Activated CD4-positive, alpha-beta T cell treated with anti-CD3 and anti-CD28 coated beads, Interleukin-2, amount 50 U/mL, for 48 hours (primary cell): ENCODE measurements at places on chromosomes 13 and 19.

- DNase-seq, result no peak
Observed at GRCh38 chr19:50535672-50536187, 22.0 kb upstream of the ASPDH start.

- no peak for DNase-seq
Observed at GRCh38 chr19:989381-990081, 5.4 kb downstream of the WDR18 start.

DNA sequence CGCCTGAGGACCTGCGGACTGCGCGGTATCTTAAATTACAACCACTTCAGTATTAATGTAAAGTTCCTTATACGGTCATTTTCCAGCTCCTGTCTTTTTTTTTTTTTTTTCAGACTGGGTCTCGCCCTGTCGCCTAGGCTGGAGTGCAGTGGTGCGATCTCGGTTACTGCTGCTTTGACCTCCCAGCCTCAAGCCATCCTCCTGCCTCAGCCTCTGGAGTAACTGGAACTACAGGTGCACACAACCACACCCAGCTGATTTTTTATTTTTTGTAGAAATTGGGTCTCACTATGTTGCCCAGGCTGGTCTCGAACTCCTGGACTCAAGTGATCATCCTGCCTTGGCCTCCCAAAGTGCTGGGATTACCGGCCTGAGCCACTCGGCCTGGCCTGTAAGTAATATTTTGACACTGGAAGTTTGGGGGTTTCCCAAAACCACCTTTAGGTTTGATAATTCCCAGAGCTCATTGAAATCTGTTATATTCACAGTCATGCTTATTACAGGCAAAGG is 406 bp upstream of the EID2B start:
- DNase-seq, result no peak

GRCh38 chr13:77767413-77767812 is 69.9 kb downstream of the SLAIN1 start:
- no peak for DNase-seq

GRCh38 chr19:33740811-33741396 is 55.8 kb upstream of the KCTD15 start:
- peak; percentile 24 for DNase-seq

DNA sequence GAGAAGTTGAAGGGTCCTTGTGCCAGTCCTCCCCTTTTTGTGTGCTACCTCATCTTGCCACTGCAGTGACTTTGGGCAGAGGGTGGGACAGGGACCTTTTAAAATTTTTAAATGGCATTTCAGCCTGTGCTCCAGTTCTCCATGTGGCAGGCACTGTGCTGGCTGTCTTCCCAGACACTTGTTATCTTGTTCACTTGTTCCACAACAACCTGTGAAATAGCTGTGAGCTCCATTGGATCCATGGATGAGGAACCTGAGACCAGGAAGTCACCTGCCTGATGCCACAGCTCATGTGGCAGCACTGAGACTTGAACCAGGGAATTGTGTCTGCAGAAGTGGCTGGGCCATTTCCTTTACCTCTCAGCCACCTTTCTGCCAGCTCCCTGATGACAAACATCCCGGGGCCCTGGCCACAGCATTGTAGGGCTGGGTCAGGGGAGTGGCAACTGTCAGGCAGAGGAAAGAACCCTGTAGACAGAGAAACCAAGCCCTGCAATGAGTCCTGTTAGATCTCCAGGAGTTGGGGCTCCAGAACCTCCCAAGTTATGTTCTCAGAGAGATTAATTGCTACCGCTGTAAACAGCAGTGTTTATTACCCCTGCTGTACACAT is 6.4 kb downstream of the EGLN2 start:
- DNase-seq, result no peak
